ENCODE measurements at places on chromosomes 3 and 15.
A peak's percentile ranks its signal among the peaks of the same experiment; 100 is the strongest.

DNA sequence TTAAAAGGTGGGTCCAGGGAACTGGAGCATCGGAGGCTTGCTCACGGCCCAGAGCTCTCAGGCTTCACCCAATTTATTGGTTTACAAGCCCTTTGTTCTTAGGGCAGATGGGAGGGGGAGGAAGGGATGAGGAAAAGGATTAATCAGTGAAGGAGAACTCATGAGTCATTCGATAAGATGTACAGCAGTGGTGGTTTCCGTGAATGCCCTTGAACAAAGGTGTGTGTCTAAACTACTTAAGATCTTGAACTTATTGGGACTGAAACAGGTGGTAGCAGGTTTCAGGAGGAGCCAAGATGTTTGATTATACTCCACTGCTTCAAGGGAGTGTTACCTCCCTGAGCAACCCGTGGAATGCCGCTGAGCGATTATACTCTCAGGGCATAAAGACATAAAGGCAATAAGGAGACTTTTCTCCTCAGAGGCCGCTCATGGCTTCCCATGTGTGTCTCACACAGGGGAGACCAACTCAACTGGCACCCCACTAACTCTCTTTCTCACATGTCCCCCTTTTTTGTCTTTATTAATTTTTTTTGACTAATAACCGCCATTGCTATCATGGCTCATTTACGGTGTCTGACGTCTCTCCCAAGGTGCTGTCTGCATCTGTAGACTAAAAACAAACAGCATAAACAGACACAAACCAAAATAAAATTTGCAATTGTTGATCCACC, 17.3 kb upstream of the SLC28A2 start:
- DNase-seq: no peak

GRCh38 chr3:120245386-120245785, 39.6 kb downstream of the GPR156 start:
- DNase-seq: no peak

DNA sequence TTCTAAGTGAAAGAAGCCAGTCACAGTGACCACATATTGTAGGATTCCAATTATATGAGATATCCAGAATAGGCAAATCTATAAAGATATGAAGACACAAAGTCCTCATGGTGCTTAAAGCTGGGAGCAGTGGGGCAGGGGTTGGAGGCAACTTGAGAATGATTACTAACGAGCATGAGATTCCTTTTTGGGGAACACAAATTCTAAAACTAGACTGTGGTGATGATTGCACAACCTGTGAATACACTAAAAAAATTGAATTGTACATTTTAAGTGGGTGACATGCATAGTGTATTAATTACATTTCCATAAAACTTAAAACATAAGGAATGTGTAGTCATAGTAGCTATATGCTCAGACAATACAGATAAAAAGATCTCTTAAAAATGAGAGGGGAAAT, 103.2 kb downstream of the DPH6 start:
- DNase-seq: peak; percentile 6

DNA sequence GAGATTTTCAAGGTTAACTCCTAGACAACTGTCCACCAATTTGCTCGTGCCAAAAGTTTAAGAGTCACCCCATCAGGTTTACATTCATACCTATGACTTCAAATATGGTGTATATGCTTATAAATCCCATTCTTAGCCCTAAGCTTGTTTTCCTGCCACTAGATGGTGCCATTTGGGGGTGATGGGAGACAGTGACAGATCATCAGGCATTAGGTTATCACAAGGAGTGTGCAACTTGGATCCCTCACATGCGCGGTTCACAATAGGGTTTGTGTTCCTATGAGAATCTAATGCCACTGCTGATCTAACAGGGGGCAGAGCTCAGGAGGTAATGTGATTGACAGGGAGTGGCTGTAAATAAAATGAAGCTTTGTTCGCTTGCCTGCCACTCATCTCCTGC, 182.7 kb downstream of the CNTN6 start:
- DNase-seq: peak; percentile 1

DNA sequence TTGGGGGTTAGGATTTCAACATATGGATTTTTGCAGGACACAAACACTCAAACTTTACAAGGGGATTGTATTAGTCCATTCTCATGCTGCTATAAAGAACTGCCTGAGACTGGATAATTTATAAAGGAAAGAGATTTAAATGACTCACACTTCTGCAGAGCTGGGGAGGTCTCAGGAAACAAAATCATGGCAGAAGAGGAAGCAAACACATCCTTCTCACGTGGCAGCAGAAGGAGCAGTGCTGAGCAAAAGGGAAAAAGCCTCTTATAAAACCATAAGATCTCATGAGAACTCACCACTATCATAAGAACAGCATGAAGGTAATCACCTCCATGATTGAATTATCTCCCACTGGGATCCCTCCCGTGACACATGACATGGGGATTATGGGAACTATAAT, 1183.1 kb downstream of the ZPLD1 start:
- no peak for DNase-seq

DNA sequence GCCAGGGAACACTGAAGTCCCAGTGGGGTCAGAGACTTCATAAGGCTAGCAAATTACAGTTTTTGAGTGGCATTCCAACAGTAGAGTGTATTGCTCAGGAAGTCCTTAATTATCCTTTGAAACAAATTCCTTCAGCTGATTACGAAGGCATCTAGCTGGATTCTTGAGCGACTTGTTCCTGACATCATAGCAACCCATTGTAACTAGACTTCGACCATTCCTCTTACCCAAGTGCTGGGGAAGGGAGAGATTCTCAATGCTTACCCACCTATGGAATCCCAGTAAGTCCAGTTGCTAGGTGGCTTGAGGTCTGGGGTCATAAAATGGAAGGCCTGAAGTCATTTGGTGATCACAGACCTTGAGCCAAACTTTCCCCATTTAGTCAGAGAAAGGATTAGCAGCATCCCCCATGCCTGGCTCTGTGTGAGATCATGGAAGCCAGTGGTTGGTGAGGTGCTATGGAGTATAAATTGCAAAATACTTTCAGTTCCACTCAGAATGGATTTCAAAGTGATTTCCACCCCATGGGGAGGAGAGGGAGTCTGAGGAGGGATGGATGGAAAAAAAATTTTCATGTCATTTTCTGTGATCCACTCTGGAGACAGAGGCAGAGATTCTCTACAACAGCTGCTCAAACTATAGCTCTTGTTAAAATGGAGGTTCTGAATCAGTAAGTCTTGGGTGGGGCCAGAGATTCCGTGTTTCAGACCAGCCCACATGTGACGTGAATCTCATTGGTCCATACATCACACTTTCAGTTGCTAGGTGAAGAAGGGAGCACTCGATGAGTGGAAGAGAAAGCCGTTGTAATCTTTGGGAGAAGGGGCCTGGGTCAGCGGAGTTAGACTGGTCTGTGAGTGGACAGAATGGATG, 45.7 kb downstream of the CD86 start:
- peak; percentile 11 for DNase-seq

- no peak for DNase-seq
These were observed 112.5 kb upstream of the CADPS start for GRCh38 chr3:62987721-62988120.

DNA sequence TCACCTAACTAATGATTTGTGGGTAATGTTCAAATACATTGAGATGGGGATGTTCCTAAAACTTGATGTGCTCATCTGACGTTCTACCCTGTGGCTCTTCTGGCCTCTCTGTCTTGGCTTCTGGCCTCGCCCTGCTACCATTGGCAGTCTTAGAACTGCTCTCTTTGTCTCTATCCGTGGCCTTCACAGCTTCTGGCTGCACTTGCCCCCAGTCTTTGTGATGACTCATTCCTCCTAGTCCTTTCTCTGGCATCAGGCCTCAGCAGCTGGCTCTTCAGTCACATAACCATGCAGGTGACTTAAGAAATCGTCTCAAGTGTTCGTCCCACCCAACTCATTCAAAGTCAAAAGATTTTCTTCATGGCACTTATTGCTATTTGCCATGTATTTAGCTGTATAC, 188.1 kb downstream of the BBX start:
- peak; percentile 59 for DNase-seq

GRCh38 chr3:171778493-171778892, 31.8 kb downstream of the PLD1 start:
- no peak for DNase-seq

GRCh38 chr3:194306109-194306686, 44.9 kb downstream of the CPN2 start:
- no peak for DNase-seq

DNA sequence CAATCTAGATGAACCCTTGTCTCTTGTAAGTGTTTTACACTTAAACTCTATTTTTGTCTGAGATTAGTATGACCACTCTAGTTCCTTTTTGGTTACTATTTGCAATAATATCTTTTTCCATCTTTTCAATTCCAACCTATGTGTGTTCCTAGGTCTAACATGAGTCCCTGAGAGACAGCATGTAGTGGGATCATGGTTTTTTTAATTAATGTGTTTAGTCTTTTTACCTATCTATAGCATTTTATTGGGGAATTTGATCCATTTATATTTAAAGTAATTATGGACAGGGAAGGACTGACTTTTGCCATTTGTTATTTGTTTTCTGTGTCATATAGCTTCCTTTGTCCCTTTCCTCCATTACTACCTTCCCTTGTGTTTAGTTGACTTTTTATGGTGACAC, 21.7 kb downstream of the TNFSF10 start:
- no peak for DNase-seq

GRCh38 chr3:117253636-117254035, 544.1 kb downstream of the TUSC7 start:
- DNase-seq: no peak

GRCh38 chr3:24305795-24306467, 188.7 kb downstream of the THRB start:
- DNase-seq: peak; percentile 12

- peak; percentile 96 for DNase-seq
These were observed 7.2 kb downstream of the CD276 start for GRCh38 chr15:73691396-73691795.

DNA sequence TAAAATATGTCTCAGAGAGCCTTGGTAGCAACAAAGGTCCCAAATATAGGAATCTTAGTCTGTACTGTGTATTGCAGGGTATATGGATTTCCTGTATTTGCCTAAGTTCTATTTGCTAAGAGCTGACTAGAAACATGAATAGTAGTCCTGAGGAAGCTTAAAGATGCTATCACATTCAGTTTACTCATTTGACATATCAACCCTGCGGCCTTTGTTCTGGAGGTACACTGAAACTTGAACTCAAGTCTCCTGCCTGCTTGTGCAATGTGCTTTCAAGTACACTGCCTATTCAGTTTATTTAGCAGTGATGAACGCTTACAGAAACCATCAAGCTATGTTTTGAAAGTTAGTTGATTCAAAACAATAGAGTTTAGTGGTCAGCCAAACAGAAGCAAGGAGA, 21.1 kb downstream of the IL1RAP start:
- DNase-seq: peak; percentile 20

DNA sequence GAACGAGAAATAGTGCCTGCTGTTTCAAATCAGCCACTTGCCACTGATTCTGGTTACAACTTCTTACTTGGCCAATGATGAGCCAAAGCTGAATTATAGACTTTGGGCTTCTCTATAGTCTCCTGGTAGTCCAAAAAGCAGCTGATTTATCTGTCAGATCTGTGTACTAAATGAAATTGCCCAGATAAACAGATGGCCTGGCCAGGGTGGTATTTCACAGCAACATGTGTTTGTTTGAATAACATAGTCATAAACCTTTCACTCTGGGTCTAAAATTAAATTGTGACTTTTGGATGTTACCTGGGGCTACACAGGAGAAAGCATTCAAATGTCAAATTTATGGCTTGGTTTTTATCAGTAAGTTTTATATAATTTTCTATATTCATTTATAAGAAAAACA, 147.0 kb downstream of the NECTIN3 start:
- DNase-seq: no peak

DNA sequence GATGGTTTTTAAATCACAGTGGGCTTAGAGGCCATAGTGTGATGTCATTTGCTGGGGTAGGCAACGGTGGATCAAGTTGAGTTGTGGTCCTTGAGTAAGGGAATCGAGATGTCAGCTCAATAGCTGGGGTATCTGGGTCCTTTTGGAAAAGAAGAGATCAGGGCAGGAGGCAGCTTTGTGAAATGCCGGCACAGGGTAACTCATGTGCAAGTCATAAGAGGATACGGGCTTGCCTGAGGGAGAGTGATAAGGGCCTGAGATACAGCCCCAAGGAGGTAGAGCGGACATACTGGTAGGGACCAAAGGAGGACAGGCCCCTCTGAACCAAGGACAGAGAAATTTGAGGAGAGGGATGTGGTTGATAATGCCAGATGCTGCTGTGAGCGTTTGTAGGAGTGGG, 4.2 kb upstream of the FAM131A start:
- no peak for DNase-seq

DNA sequence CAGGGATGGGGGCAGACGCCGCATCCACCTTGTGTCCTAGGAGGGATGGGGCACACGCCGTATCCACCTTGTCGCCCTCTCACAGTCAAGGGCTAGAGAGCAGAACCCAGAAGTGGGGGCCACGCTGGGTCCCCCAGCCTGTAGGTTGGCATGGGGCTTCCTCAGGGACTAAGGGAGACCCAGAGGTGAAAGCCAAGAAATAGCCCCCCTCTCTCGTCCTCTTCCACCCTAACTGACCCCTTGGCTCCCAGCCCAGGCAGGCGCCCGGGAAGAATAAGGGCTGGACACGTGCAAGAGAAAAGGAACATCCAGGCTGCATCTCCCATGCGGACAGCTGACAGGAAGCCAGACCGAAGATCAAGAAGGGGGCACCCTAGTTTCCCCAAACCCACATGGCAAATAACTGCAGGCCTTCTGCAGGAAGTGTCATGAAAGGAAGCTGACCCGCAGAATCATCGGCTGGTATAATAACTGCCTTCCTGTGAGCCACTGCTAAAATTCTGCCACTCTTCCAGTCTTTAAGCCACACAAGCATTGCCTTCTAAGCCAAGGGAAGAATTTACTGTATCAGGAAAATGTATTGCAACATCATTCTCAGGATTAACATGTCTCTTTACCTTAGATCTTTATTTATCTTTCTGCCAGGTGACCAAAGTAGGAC, 38.5 kb upstream of the TFRC start:
- no peak for DNase-seq

- DNase-seq: peak; percentile 32
These were observed 62.2 kb upstream of the CTSH start for GRCh38 chr15:79007066-79007465.

DNA sequence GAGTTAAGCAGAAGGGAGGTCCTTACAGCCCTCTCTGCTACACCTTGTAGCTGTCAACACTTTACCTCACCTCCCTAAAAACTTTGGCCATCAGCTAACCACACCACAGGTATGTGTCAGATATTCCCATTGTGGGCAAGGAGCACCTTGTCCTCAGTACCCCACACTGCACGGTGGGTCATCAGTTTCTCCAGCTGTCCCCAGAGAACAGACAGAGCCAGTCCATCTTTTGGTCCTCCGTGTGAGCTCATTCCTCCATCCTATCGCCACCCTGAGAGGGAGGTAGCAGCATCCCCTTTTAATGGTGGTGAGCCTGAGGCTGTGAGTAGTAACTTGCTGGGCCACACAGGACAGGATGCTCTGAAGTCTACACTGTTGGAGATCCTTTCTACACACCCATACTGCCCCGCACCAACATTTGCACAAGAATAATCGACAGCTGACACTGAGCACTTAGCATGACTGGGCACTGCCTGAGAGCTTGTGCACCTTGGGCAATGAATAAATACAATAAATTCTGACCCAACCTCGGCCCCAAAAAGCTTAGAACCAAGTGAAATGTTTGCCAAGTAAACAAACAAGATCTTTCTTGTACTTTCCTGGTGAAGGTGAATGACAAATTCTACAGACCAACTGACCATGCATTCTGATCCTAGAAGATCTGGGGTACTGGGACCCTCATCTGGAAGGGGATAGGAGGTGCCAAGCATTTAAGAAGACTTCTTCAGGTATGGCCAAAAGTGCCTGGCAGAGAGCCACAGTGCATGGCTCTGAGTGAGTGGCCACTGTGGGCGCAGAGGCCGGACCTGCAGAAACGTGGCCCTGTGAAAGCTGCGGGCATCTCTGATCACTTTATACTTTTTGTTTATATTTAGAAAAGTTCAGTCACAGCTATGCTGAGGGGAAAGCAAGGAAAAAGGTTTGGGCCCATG, 6.9 kb downstream of the CHCHD4 start:
- no peak for DNase-seq
